ENCODE measurements at places on chromosomes 3 and 15.

GRCh38 chr3:122081543-122082247 is 26.5 kb downstream of the CD86 start:
- ATAC-seq, result peak; percentile 91

DNA sequence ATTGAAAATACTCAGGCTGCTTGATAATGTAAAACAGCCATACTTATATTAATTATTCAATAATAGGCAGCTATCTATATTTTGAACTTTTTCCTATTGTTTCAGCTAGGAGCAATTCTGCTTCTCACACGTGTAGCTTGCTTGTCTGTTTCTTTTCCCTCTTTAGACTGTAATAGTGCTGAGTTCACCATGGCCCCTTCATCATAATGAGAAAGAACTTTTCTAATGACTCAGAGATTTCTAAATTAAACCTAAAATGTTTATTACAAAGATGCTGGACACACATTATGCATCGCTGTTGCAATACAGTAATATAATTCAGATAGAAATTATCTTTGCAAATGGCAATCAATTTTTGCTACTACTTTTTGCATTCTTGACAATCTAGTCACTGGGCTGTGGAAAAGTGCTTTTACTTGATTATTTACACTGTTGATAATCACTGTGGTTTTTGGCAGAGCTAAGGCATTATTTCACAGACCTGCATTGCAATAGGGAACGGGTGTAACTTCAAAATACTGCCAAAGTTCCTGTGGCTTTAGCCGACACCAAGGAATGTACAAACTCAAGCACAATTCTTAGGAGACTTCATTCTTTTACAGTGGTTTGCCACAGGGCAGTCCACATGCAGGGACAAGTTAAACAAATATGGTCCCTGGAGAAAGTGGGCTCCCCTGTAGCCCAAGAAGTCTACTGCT is 281.0 kb upstream of the TBL1XR1 start:
- peak; percentile 96 for ATAC-seq

- ATAC-seq, result peak; percentile 87
Measured at GRCh38 chr3:11624161-11624560, 19.6 kb downstream of the VGLL4 start.

DNA sequence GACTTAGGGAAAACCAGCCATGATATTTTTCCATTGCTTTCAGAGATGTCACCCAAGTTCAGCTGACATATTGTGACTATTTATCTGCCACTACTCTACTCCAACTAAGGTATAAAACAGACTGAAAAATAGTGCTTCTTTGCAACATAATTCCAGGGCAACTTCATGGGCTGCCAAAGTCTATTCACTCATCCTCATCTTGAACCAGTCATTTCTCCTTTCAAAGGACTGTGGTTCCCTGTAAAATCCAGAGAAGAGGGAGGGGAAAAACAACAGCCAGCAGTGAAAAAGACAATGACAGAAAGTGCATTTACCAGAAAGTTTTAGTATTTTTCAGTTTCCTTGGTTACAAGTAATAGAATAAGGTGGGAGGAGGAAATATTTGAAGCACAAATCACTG is 191.1 kb downstream of the EFHB start:
- no peak for ATAC-seq

DNA sequence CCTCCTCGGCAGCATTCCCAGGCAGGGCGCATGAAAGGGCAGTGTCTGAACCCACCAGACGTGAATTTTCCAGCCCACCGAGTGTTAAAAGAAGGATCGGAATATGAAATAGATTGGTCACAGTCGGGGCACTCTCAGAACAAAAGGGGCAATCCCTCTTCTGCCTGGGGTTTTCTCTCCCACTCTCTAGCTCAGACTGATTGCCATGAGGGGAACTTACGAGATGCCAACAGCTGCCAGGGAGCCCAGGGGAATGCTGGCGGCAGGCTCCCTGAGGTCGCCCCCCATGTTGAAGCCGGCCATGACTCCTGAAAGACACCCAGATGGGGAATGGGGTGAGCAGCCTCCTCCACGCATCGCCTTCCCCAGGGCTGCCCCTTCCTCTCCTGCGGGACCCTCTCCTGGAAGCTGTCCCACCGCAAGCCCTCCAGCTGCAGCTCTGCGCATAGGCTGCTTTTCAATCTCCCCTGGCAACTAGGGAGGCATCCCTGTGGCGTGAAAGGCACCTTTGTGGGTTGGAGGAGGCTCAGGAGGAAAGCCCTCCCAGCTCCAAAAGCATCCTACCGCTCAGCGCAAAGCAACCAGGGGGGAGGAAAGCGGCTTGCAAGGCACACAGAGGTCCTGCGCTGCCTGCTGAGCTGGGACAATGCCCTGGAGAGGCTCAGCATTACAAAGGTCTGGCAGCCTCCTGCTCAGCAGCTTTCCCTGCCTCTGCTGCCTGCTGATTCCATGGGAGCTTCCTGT is 64.8 kb upstream of the HEG1 start:
- ATAC-seq, result no peak

DNA sequence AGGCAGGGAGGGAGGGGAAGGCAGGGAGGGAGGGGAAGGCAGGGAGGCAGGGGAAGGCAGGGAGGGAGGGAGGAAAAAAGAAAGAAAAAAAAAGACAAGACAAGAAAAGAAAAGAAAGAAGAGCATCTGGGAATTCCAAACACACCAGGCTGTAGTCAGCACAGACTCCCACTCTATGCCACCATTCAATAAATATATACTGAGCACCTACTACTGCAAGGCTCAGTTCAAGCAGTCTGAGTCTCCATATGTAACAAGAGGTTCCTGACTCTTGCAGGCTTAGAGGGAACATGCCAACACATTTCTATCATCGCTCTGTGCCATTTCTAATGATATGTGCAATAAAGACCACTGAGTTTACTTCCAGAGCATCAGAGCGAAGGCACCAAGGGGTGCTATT is 47.7 kb downstream of the ANXA2 start:
- no peak for ATAC-seq

DNA sequence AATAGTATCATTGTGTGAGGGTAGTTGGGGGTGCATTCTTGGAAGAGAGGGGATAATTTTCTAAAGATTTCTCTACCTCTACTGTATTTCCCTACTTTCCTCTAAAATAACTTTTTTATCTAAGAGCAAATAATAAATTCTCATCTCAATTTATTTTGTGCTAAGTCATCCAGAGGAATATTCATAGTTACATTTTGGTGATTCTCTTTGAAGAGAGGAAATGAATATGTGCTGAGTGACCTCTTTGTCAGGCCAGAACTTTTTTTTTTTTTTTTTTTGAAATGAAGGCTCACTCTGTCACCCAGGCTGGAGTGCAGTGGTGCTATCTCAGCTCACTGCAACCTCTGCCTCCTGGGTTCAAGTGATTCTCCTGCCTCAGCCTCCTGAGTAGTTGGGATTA is 15.1 kb upstream of the CCDC80 start:
- ATAC-seq, result no peak

DNA sequence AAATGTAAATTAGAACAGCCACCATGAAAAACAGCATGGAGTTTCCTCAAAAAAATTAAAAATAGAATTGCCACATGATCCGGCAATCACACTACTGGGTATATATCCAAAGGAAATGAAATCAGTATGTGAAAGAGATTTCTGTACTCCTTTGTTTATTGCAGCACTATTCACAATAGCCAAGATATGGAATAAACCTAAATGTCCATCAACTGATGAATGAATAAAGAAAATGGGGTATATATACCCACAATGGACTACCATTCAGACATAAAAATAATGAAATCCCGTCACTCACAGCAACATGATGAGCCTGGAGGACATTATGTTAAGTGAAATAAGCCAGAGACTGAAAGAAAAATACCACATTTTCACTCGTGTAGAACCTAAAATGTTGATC is 296.9 kb downstream of the RAP2B start:
- ATAC-seq, result no peak

DNA sequence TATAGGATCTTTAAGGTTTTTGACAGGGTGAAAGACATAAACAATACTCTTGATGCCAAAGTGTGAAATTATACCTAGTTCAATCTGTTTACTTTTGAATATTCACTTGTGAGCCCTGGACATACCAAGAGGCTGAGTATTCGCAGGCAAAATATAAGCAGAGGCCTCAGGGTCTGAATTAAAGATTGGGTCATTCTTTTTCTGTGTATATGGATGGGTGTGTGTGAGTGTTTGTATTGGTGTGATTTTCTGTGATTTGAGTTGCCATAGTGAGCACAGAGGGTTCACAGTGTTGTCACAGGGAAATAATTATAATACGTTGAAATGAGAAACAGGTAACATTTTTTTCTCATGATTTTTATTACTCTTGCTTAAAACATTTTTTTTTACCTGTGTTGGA is 770.7 kb upstream of the ALCAM start:
- no peak for ATAC-seq

DNA sequence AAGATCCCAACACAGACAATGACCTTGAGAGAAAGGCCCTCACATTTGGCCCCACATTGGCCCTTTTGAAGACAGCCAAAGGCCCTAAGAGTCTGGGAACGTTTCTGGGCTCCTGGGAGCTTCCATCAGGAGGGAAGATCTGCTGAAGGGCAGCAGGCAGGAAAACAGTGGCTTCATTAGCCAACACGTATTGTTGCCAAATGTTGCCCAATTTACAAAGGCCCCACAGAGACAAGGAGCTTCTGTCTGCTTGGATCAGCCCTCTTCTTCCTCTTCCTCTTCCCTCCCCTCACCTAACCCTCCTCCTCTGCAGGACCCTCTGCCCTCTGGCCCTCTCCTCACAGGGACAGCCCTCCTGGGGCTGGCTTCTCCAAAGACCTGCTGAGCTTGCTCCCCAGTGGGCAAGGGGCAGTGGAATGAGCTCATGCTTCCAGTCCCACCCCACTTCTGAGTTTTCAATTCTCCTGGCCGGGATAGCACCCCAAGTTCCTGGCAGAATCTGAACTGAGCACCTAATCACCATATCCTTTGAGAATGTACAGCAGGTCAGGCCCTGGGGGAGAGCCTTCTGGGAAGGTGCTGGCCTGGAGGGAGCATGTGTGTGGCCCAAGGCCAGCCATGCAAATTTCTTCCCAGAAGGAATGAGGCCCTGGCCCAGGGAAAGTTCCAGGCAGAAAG is 5.1 kb upstream of the LTF start:
- ATAC-seq, result no peak

- no peak for ATAC-seq
Measured at GRCh38 chr15:66405615-66406014, 18.9 kb downstream of the MAP2K1 start.

GRCh38 chr15:78265137-78265460 is 737 bp downstream of the DNAJA4 start:
- ATAC-seq, result no peak

DNA sequence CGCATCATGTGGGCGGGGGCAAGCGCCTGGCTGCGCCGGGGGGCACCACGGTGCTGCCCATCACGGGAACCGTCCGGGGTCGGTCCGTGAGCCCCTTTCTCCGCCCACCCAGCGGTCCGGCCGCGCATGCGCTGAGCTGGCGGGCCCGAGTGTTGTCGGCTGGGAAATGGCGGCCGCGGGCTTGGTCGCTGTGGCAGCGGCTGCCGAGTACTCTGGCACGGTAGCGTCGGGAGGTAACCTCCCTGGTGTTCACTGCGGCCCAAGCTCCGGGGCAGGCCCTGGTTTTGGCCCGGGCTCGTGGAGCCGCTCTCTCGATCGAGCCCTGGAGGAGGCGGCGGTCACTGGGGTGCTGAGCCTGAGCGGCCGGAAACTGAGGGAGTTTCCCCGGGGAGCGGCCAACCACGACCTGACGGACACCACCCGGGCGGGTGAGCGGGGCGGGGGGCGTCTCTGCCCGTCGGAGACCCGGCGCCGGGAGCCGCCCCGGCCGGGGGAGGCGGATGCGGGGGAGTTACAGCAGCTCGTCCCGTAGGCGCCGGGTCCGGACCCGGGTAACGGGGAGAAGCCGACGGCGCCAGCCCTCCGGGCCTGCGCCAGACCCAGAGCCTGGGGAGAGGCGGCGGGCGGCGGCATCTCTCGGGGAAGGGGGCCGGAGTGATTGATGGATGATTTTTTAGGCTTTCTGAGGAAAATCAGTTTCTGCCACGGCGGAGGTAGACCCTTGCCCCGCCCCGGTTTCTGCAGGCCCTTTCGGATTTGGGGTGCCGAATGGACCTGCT is at the start of gene LRCH3:
Gene LRCH3 (plus strand): TSS at position 142 of the 779 bp plus-strand sequence. CDS start 25 bp downstream, at position 167.
- ATAC-seq, result peak; percentile 73

DNA sequence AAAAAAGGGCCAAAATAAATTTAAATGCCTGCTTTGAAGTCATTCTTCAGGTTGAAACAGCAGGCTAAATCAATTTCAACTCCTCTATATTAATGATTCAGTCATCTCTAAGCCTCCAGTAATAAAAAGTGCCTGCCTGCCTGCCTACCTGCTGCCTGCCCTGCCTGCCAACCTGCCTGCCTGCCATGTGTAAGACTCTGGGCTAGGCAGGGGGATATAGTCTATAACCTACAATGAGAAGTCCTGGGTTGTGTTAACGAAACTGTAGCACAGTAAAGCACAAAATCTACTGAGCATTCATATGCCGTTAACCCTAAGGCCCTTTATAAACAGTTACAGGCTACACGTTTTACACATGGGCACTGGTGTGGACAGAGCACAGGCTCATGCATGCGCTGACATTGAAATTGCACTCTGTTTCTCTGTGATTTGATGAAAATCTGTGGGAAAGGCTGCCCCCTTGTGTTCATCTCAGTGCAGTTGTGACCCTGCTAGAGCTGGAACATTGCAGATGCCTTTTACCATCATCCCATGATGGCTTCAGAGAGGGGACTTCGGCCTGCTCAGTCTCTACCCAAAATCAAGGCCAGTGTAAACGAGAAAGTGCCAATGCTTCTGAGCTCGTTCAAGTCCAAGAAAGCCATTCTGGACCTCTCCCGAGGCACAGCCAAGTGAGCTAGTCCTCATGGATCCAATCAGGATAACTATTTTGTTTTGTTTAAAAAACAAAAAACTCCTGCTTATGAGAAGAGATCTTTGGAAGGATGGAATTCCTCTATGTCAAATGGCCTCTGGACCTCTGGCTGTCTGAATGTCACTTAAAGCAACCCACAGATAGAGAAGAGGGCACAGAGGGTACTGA is 64.6 kb downstream of the EFL1 start:
- peak; percentile 90 for ATAC-seq

- no peak for ATAC-seq
Measured at GRCh38 chr3:126557761-126558160, 971 bp downstream of the C3orf22 start.

DNA sequence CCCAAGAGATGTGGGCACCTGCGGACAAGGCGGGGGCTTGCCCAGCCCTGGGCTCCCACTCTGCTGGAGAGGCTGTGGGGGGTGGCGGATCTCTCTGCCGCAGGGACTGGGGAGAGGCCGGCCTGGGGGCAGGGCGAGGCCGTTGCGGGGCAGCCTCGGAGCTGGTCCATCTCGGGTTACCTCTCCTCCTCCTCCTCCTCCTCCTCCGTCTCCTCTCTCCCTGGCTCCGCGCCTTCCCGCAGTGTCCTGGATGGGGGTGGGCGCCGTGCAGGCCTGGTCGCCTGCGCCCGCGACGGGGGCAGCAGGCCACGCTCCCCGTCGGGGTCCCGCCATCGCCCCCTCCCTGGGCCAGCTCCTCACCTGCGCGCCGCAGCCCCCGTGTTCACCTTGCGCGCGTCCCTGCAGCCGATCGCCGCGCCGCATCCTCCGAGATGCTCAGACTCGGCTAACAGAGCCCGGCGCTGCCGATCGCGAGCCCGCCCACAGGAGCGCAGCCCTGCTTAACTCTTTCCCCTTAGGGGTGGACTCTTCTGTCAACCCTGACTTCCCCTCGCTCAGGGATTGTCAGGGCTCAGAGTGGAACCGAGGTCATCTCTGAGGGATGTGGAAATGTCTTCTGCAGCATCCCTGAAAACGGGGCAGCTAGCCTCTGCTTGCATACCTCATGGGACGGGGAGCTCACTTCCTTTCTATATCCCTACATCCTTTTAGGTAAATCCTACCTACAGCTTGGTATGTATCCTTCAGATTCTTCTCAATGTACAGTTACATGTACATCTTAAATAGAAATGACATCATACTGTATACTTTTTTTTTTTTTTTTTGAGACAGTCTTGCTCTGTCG is at the start of gene PRRT3:
Gene PRRT3 (minus strand): TSS at position 447 of the 844 bp plus-strand sequence. CDS start 2,293 bp downstream, outside the sequence.
- peak; percentile 25 for ATAC-seq

- no peak for ATAC-seq
Measured at GRCh38 chr3:104549099-104549714, 817.5 kb upstream of the ALCAM start.

Measured in esophagus mucosa (tissue), 1 donor.